ENCODE measurements at places on chromosomes 6 and 20.

DNA sequence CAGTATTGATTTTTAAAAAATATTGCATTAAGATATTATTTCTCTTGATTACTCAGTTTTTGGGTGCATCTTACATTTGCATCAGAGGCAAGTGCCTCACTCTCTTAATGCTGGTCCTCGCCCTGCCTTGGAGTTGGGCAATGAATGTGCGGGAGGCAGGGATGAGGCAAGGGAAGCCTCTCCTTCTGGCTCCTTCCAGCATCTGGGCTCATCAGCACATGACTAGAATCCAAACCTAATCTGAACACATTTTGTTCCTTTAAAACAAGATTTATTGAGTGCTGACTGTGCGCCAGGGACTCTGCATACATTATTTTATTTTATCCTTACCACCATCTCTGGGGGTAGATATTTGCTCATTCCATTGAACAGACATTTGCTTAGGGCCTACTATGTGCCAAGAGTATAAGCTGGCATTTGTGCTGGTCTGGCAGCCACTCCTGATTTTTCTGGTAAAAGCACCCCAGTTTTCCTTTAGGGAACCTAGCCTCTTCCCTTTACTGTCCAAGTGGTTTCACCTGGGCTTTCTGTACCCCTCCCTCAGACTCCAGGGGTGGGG is 71.9 kb upstream of the ZNFX1 start:
- H3K4me1 ChIP-seq, result peaks cover 12% of the 10 kb centered on the region
- no peak for DNase-seq
- no peak overlapping the region for H3K27ac ChIP-seq
- peaks cover 8% of the 10 kb centered on the region for H3K27me3 ChIP-seq

DNA sequence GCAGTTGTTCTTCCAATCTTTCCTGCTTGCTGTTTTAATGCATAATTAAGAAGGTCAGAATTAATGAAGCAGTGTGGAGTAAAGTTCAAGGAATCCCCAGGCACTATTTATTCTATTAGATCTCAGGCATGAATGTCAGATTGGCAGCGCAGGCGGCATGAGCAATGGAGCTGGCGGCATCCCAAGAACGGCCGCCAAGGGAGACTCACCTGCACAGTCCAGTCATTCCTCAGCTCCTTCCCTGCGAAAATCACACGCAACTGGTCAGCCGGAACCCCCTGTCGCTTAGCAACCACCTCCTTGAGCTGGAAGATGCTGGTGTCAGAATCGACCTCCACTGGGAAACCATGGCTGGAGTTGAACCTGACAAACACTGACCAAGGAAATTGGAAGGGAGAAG is 284.5 kb downstream of the PRKN start:
- no peak overlapping the region for H3K27ac ChIP-seq
- H3K36me3 ChIP-seq, result no peaks in the 10 kb centered on the region
- DNase-seq, result no peak
- H3K27me3 ChIP-seq, result no peaks in the 10 kb centered on the region

DNA sequence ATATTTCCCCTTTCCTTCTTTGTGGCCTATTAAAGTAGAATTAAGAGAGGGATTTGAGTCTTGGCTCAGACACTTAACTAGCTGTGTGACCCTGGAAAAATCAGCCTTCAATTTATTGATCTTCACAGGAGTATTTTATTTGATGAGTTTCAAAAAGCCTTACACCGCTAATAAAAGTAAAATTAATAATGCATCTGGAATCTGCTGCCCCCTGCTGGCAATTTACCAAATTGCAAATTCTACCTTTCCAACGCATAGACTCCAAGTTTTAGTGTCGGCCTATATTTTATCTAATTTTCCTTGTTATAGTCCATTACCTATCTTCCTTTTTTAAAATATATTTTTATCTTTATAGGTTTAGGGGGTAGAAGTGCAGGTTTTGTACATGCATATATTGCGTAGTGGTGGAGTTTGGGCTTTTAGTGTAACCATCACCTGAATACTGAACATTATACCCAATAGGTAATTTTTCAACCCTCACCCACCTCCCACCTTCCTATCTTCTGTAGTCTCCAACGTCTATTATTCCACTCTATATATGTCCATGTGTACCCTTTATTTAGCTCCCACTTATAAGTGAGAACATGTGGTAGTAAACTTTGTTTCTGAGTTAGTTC is 46.3 kb downstream of the GOPC start:
- H3K4me3 ChIP-seq, result no peak overlapping the region
- H3K27me3 ChIP-seq, result no peaks in the 10 kb centered on the region
- H3K4me1 ChIP-seq, result peaks cover 18% of the 10 kb centered on the region
- H3K36me3 ChIP-seq, result no peaks in the 10 kb centered on the region

DNA sequence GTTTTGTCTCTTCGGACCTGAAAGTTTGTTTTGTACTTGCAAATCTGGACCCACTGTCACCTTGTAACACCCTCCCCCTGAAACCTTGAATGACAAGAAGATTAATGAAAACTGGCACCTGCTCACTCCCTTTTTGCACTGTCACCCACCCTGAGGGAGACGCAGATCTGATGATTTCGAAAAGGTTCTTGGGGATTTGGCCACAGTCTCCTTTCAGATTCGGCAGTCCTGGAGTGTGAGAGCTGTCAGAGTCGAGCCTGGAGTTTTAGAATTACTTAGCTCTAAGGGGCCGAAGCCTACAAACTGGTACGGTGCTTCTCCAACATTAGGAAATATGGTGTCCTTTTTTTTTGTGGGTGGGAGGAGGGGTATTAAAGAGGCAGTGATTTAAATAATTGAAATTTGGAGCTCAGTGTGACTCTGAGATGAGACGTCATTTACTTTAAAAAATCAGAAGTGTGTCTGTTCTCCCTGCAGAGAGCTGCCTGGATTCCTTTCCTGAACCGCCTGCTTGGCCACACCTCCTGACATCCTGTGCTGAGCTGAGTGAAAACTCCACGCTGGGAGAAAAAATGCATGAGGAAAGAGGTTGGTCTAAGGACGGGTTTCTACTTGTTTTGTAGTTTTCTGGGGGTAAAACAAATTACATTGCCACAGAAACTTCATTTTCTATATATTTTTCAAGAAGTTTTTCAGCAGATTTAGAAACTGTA is 447.0 kb upstream of the CDH4 start:
- H3K4me3 ChIP-seq, result no peak overlapping the region
- no peak overlapping the region for H3K27ac ChIP-seq
- no peaks in the 10 kb centered on the region for H3K4me1 ChIP-seq
- H3K27me3 ChIP-seq, result peaks cover 7% of the 10 kb centered on the region
- H3K36me3 ChIP-seq, result no peaks in the 10 kb centered on the region

- peaks cover under 1% of the 10 kb centered on the region for H3K27me3 ChIP-seq
- no peaks in the 10 kb centered on the region for H3K36me3 ChIP-seq
- no peak for DNase-seq
- H3K27ac ChIP-seq, result no peak overlapping the region
- H3K4me3 ChIP-seq, result no peak overlapping the region
- peaks cover 9% of the 10 kb centered on the region for H3K4me1 ChIP-seq
These were observed 24.4 kb downstream of the RRAGD start for GRCh38 chr6:89387516-89388201.

- H3K4me3 ChIP-seq, result no peak overlapping the region
- DNase-seq, result no peak
- no peaks in the 10 kb centered on the region for H3K36me3 ChIP-seq
- no peaks in the 10 kb centered on the region for H3K27me3 ChIP-seq
- no peak overlapping the region for H3K27ac ChIP-seq
These were observed 65.2 kb downstream of the THBS2 start for GRCh38 chr6:169188475-169188874.

DNA sequence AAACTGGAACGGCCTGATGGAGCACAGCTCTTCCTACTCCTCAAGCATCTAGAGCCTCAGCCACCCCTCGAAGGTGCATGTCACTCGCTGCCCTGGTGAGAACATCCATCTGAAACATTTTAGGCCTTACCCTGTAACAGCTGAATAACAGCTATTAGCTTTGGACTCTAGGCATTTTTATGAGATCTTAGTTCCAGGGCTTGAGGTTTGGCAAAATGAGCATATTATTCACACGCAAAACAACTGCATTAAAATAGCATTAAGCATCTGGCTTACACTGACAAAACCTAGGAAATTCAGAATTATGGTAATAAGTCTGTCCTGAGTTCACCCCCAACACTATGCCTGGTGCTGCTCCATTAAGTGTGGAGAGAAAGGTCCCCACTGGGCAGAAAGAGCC is 56.1 kb downstream of the ADAT2 start:
- H3K4me3 ChIP-seq, result no peak overlapping the region
- H3K27ac ChIP-seq, result no peak overlapping the region
- H3K27me3 ChIP-seq, result no peaks in the 10 kb centered on the region
- H3K4me1 ChIP-seq, result peaks cover 33% of the 10 kb centered on the region

- H3K4me3 ChIP-seq, result no peak overlapping the region
- no peak overlapping the region for H3K27ac ChIP-seq
- H3K27me3 ChIP-seq, result no peaks in the 10 kb centered on the region
- peaks cover 21% of the 10 kb centered on the region for H3K4me1 ChIP-seq
- no peaks in the 10 kb centered on the region for H3K36me3 ChIP-seq
These were observed 36.3 kb downstream of the PPP1R3G start for GRCh38 chr6:5121479-5121878.

- H3K36me3 ChIP-seq, result no peaks in the 10 kb centered on the region
- H3K27ac ChIP-seq, result peak overlapping the region; percentile 95
- peaks cover 12% of the 10 kb centered on the region for H3K4me1 ChIP-seq
- H3K27me3 ChIP-seq, result no peaks in the 10 kb centered on the region
These were observed 912 bp upstream of the SENP6 start for GRCh38 chr6:75600768-75601167.

DNA sequence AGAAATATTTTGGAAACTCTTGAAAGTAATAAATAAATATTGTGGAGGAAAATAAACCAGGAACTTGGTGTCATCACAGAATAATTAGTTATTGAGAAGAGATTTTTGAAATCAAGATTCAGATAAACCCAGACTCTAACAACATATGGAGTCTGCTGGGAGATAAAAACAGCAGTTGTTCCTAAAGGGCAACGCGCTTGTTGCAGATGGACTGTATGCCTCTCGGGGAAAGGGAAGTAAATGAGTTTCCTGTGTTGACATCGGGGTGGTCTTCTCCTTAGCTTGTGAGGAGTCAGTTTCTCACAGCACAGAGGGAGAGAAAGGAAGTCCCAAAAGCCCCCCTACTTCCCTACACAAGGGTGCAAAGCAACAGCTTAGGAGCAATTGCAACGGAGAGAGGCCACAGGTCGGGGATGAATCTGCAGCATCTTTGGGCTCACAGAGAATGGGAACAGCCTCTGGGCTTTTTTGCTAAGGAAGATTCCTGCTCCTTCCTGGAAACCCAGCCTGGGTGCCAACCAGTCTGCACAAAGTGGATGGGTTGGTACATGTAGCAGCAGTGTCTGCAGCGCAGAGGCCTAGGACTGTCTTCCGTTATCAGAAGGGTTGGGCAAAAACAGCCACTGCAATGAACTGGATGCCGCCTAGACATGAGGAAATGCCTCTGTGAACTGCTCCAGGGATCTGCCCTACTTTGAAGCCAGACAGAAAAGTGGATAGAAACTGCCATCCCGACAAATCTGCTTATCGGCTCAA is 603.0 kb upstream of the NRSN1 start:
- no peak overlapping the region for H3K4me3 ChIP-seq
- DNase-seq, result no peak
- no peaks in the 10 kb centered on the region for H3K4me1 ChIP-seq
- no peaks in the 10 kb centered on the region for H3K36me3 ChIP-seq

DNA sequence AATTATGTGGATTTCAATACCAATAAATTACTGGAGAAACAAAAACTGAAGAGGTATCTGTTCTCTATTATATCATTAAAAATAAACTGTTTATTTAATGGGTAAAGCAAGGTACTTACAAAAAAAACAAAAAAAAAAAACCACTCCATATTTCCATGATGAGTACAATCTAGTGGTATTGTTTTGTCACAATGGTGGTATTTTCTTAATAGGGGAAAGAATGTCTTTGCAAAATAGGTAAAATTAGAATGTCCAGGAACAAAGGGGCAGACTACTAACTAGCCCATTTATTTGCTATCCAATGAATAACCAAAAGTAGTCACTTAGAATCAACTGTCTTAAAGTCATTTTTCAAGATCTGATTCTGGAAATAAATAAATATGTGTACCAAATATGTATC is 92.0 kb downstream of the ARHGAP18 start:
- H3K4me3 ChIP-seq, result no peak overlapping the region
- H3K4me1 ChIP-seq, result peaks cover 8% of the 10 kb centered on the region
- peaks cover 4% of the 10 kb centered on the region for H3K36me3 ChIP-seq
- no peak for DNase-seq

GRCh38 chr6:33621711-33622388 is 728 bp downstream of the ITPR3 start:
- H3K4me3 ChIP-seq, result peak overlapping the region; percentile 69
- H3K36me3 ChIP-seq, result peaks cover 11% of the 10 kb centered on the region
- H3K4me1 ChIP-seq, result peaks cover 40% of the 10 kb centered on the region
- DNase-seq, result no peak
- peak overlapping the region; percentile 81 for H3K27ac ChIP-seq

- no peaks in the 10 kb centered on the region for H3K36me3 ChIP-seq
- no peak overlapping the region for H3K4me3 ChIP-seq
- H3K27me3 ChIP-seq, result no peaks in the 10 kb centered on the region
- H3K4me1 ChIP-seq, result peaks cover 56% of the 10 kb centered on the region
- no peak for DNase-seq
These were observed 164.6 kb downstream of the BCAS1 start for GRCh38 chr20:53905820-53906191.

- DNase-seq, result no peak
- peaks cover 23% of the 10 kb centered on the region for H3K36me3 ChIP-seq
- H3K27ac ChIP-seq, result no peak overlapping the region
- no peaks in the 10 kb centered on the region for H3K27me3 ChIP-seq
These were observed 5.4 kb downstream of the SYS1 start for GRCh38 chr20:45368221-45368980.

GRCh38 chr6:136471372-136471771 is 78.8 kb downstream of the MAP7 start:
- H3K36me3 ChIP-seq, result no peaks in the 10 kb centered on the region
- no peak for DNase-seq
- no peaks in the 10 kb centered on the region for H3K4me1 ChIP-seq
- no peak overlapping the region for H3K4me3 ChIP-seq

DNA sequence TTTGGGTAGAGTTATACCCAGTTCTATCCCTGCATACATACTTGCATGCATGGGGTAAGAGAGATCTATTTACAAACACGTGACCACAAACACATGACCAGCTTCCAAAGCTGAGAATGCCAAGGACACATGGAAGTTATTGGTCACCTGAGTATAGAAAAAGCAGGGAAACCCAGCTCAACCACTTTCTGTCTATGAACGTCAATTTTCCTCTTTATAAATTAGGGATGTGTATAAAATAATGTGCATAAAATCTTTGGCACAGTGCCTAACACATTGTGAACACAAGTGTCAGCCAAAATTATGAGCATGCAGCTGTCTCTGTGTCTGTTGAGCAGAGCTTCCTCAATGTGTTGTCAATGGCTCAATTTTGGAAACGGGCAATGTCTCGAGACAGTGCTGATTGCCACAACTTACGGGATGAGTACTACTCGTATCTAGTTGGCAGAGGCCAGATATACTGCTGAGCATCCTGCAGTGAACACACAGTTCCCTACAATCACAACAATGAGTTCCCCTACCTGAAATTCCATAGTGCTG is 44.9 kb downstream of the TPD52L1 start:
- peaks cover 28% of the 10 kb centered on the region for H3K4me1 ChIP-seq
- H3K27ac ChIP-seq, result no peak overlapping the region
- no peak overlapping the region for H3K4me3 ChIP-seq
- no peaks in the 10 kb centered on the region for H3K36me3 ChIP-seq
- DNase-seq, result no peak

GRCh38 chr20:48285656-48286055 is 500.4 kb upstream of the SULF2 start:
- peaks cover 3% of the 10 kb centered on the region for H3K27me3 ChIP-seq
- no peak overlapping the region for H3K27ac ChIP-seq
- no peak for DNase-seq
- H3K4me3 ChIP-seq, result no peak overlapping the region

GRCh38 chr6:8658416-8658815 is 223.1 kb upstream of the SLC35B3 start:
- no peak overlapping the region for H3K27ac ChIP-seq
- no peaks in the 10 kb centered on the region for H3K36me3 ChIP-seq
- no peaks in the 10 kb centered on the region for H3K27me3 ChIP-seq
- no peak overlapping the region for H3K4me3 ChIP-seq
- no peak for DNase-seq
- H3K4me1 ChIP-seq, result no peaks in the 10 kb centered on the region

Measured in keratinocyte (primary cell).